CD4-positive, alpha-beta T cell treated with Interleukin-12 subunit alpha and Interleukin-12 subunit beta, for 1 hour (primary cell): ENCODE measurements at places on chromosomes 2 and 18.

DNA sequence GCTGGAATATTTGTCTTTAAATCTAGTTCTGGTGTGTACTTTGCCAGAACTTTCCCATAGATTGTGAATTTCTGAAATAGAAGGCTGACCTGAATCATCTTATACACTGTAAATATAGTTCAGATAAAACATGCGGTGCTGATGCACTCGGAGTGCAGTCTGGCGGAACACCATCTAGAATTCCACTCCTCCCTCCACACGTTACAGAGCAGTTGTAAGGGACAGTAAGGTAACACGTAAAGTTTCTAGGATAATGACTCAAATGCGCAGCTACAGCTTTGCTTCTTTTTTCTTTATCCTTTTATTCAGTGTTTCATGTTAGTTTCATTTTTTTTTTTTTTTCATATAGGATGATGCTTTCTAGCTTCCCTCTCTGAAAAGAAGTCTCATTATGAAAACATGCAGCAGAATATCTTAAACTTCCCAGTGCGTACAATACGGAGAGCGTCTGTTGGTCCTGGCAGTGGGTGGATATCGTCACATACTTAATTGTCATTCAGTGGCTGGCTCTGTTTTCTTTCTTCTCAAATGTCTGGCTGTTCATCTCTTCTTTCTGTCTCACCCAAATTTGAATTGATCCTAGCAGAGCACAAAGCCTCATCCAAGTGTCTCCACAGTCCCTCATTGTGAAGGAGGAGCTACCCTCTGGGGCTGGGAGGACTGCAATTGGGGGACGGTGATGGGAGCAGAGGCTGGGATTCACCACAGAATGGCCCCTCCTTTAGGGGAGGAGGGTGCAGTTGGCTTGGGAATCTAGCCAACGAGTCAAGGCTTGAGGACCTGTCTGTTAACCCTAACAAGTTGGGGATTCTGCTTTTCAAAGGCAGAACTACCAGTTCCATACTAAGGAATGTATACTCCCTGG, 138.8 kb downstream of the MYT1L start:
- DNase-seq: no peak

- DNase-seq: no peak
These were observed 25.3 kb downstream of the CROCC2 start for GRCh38 chr2:240931319-240931949.

DNA sequence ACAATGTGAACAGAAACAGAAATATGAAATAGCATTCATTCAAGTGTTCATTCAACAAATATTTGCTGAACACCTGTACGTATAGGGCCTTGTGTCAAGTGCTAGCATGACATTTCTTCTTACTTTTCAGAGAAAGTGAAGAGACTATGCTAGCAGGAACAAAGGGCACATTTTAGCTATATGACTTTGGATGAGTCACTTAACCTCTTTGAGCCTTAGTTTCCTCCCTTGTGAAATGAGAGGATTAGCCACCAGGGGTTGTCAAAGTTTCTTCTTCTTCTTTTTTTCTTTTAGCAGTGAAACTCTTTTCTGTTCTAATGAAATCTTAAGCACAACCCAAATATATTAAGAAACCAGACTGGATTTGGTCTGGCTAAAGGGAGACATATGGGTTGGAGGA, 53.1 kb downstream of the FIGN start:
- DNase-seq: no peak

DNA sequence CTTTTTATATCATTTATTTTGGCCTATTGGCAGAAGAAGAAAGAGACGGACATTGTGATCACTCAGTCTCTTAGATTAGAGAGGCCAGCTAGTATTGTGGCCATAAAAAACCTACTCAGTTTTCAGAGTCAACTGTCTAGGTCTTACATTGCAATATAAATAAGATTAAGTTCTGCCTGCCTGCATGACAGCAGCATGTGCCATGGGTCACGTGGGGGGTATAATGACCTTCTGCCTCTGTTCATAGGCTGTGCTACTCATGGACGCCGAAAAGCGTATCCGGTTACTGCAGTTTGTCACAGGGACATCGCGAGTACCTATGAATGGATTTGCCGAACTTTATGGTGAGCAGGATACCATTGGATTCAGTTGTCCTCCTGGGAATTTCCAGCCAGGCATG, 238.5 kb downstream of the ALPK2 start:
- DNase-seq: no peak
